Naive thymus-derived CD8-positive, alpha-beta T cell (primary cell): ENCODE measurements at places on chromosomes 2 and 18.
A peak's percentile ranks its signal among the peaks of the same experiment; 100 is the strongest.

DNA sequence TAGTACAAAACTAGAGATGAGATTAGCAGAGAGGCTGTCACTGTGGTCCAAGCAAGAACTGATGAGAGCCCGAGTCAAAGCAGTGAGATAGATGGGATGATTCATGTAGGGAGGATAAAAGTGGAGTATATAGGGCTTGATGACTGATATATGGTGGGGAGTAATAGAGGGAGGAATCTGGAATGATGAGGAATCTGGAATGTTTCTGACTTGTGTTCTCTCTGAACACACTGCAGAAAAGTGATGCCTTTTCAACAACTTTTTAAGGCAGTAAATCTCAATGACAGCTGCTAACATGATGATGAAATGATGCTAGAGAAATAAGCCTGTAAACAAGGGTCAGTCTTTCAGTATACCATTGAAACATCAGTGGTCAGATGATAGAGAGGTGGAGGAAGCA is 143.5 kb upstream of the SP5 start:
- no peak for DNase-seq

DNA sequence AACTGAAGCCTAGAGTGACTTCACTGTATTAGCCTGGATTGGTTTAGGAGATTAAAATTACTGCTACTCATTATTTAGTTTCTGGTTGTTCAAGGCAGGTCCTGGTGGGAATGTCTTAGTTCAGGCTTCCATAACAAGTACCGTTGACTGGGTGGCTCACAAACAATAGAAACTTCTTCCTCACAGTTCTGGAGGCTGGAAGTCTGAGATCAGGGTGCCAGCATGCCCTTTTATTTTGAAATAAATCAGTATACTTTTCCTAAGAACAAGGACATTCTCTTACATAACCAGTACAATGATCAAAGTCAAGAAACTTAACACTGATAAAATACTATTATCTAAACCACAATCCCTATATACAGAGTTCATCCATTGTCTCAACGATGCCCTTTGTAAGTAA is 4.0 kb upstream of the DAW1 start:
- no peak for DNase-seq

DNA sequence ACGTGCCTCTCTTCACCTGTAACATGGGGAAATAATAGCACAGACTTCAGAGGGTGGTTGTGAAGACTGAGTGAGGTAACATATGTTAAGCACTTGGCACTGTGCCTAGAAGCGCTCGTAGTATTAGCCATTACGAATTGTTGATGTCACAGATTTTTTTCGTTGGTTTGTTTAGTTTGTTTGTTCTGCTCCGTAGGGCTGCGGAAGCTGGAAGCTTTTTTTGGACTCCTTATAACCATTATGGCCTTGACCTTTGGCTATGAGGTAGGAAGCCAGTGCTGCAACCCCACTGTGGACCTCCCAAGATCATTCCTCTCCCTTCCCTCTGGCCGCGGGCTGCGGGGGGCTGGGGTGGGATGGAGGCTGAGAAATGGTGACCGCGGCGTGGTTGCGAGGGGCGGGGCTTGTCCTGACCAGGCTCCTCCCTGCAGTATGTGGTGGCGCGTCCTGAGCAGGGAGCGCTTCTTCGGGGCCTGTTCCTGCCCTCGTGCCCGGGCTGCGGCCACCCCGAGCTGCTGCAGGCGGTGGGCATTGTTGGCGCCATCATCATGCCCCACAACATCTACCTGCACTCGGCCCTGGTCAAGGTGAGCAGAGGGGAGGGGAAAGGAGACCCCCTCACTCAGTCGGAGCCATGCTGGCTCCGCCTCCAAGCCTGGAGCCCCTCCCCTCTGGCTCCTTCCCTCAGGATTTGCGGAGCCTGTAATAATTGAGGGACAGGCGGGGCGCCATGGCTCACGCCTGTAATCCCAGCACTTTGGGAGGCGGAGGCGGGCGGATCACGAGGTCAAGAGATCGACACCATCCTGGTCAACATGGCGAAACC is 5.5 kb downstream of the SLC11A1 start:
- DNase-seq: peak; percentile 57

- DNase-seq: peak; percentile 36
Measured at GRCh38 chr18:75070625-75071483, 138.1 kb downstream of the PTGR3 start.

- no peak for DNase-seq
Measured at GRCh38 chr2:127957240-127957639, 70.6 kb downstream of the SAP130 start.

DNA sequence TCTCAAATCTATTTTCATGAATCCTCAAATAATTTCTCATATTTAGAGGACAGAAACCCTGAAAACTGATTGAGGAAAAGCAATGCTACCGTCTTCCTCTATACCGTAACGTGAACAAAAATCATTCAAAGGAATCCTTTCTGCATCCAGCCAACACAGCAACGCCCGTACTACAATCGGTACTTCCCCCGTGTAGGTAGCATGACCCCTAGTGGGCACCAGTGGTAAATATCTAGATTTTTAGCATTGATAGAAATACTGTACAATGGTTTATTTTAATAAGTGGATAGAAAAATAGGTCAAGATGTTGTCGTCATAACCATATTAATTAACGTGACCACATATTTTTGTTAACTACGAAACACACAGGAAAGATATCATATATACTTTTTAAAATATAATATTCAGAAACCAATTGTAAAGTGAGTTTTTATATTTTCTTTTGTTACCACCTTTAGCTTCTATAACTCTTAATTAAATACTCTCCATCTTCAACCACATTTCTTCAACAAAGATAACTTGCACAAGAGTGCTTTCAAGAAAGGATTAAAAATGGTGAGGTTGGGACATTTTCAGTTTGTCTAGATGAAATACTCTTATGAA is 194.1 kb downstream of the SS18 start:
- DNase-seq: no peak
